ENCODE measurements at places on chromosomes 6 and 20. TPM values are rescaled to one million over a fixed set of nuclear protein-coding genes. Genes with fewer than 3 reads are reported as not detected.

Gene GLP1R
- not detected for total RNA-seq

Gene ADA
- total RNA-seq: 26.5 TPM

Gene FGD2
- total RNA-seq: not detected

Gene XKR7
- not detected for total RNA-seq

Gene ULBP2
- total RNA-seq: 1.5 TPM

Gene SSTR4
- total RNA-seq: not detected

Gene CST7
- total RNA-seq: not detected

Gene KDM1B
- 23.3 TPM for total RNA-seq

Gene FAM83C
- not detected for total RNA-seq

Measured in subcutaneous preadipocyte (primary cell).